ENCODE measurements at places on chromosomes 2 and 18.

- no peak for DNase-seq
These were observed 8.5 kb upstream of the UNC80 start for GRCh38 chr2:209763106-209763505.

DNA sequence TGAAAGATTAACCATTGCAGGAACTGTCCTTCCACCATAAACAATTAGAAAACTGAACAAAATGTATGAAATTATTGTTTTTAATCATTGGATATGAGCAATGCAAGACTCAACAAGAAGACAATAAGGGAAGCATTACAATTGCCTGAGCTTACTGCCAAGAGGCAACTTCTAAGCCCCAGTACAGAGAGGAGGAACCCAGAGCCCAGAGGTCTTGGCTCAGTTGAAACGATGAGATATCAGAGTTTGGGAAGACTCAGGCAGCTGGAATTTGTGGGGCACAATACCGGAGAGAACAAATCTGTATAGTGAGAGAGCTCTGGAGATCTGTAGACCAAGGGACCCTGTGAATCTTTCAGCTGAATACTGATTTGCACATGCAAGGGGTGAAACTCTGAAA is 80.6 kb upstream of the ZFP36L2 start:
- DNase-seq: no peak

- DNase-seq: peak; percentile 56
These were observed 17.0 kb upstream of the CD8A start for GRCh38 chr2:86807468-86808275.

GRCh38 chr18:76823161-76823538 is 793 bp downstream of the ZNF236 start:
- no peak for DNase-seq

- no peak for DNase-seq
These were observed 32.6 kb downstream of the SRSF7 start for GRCh38 chr2:38718601-38719000.

GRCh38 chr2:6074089-6074643 is 382.0 kb downstream of the SOX11 start:
- no peak for DNase-seq

GRCh38 chr2:225911019-225911418 is 511.5 kb downstream of the NYAP2 start:
- DNase-seq: peak; percentile 20

- no peak for DNase-seq
These were observed 79.2 kb downstream of the BIN1 start for GRCh38 chr2:127027715-127028114.

DNA sequence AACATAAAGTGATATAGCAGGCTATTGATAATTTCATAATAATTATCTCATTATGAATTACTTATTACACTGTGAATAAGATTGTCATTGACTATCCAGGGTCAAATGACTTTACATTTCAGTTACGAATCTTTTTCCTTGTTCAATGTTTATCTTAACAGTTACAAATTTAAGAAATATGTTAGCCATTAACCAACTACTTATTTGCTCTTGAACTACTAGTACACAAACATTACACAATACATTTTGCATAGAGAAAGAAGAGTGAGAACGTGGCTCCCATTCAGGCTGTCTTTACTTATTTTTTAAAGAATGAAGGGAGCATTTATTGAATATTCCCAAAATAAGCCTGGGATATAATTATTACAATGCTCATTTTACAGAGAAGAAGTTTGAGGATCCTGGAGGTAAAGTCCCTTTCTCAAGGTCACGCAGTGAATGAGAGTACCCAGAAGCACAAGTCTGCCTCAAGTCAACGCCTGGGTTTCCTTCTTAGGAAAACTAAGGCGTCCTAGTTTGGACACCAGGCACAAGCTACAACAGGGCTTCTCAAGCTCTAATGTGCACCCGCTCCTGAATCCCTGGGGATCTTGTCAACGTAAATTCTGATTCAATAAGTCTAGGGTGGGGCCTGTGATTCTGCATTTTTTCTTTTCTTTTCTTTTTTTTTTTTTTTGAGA is 164.2 kb downstream of the FIGN start:
- DNase-seq: no peak

DNA sequence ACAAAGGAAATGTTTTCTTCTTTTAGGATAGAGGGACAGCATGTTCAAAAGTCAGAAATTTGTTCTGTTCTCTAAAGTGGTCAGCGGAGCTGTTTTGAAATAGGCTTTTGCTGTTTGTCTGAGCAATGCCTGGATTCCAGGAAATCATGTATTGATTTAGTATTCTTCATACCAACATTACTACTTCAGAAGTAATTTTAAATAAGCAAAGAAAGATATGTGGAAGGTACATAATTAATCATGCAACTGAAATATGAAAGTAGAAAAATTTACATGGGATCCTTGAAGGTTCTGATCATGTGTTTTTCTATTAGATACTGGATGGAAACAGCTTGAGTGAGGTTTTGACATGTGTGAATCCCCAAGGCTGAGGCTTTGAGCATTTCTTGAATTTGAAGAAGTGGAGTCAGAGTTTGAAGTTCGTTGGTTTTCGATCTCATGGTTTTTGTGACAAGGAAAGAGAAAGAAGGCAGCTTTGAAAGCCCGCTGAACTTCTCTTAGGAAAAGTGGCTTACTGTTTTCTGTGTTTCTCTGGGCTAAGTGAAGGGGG is 220.0 kb downstream of the LDLRAD4 start:
- DNase-seq: no peak

GRCh38 chr18:50679656-50680055 is 119.8 kb downstream of the MAPK4 start:
- DNase-seq: no peak

- no peak for DNase-seq
These were observed at the start of gene NEB for GRCh38 chr2:151733771-151734672. NEB (minus strand) TSS chr2:151734476; CDS start chr2:151733156, 1,320 bp downstream.

DNA sequence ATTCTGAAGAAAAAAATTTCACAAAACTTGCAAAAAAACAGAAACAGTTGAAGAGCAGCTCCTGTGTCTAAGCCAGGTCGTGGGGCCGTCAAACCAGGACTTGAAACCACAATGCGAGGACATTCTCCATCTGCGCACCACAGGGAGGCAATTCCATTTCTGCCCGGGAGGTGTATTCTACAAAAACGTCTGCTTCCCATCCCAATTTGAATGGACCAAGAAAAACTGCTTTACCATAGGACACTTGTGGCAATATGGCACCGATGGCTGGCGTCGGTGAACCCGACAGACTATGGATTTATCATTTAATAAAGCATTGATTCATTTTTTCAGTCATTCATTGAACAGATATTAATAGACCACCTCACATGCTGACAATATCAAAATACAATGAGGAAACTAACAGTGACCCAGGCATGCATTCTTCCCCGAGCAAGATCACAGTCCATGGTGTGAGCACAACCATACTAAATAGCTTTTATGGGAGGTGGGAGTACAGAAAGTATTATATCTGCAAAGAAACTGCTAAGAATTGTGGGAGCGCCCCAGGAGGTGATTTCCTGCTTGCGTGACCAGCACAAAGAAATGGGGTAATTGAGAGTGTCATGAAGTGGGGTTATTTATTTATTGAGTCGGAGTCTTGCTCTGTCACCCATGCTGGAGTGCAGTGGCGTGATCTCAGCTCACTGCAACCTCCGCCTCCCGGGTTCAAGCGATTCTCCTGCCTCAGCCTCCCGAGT is 10.5 kb upstream of the ZAP70 start:
- no peak for DNase-seq

DNA sequence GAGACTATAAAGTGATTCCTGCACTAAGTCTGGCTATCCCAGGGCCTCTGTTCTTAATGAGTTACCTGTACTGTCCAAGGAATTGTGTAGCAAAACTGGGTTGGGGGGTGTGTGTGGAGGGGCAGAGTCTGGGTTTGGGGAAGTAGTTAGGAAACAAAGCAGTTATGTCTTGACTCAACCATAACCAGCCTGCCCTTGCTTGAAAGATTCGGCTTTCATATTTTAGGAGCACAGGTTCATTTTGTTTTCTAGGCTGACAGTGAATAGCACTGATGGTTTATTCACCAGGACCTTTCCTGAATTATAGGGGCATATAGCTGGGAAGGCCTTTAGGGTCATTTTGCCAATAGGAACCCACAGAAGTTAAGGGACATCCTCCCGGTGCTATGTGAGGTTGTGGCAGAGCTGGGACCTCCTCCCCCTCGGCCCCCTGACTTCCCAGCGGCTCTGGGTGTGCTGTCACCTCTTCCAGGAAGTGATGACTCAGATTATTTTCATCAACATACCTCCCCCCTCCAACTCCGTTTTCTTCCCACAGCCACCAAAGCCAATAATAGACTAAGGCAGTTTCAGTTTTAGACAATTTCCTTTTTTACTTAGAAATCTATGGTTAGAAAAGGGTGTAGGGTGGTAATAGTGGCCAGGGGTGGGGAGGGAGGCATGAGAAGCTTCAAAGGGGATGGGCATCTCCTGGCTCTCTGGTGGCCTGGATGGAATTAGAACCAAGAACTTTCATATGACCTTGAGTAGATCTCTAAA is 44.8 kb downstream of the SETBP1 start:
- peak; percentile 76 for DNase-seq

GRCh38 chr2:146597291-146597690 is 1247.5 kb upstream of the ACVR2A start:
- DNase-seq: no peak

GRCh38 chr18:65942854-65943253 is 192.0 kb downstream of the CDH7 start:
- DNase-seq: no peak

- no peak for DNase-seq
These were observed 1.9 kb downstream of the ZDBF2 start for GRCh38 chr2:206276169-206276942.

GRCh38 chr18:71125581-71125980 is 836.7 kb downstream of the SOCS6 start:
- no peak for DNase-seq

GRCh38 chr2:213246497-213247281 is 37.6 kb upstream of the SPAG16 start:
- peak; percentile 68 for DNase-seq

DNA sequence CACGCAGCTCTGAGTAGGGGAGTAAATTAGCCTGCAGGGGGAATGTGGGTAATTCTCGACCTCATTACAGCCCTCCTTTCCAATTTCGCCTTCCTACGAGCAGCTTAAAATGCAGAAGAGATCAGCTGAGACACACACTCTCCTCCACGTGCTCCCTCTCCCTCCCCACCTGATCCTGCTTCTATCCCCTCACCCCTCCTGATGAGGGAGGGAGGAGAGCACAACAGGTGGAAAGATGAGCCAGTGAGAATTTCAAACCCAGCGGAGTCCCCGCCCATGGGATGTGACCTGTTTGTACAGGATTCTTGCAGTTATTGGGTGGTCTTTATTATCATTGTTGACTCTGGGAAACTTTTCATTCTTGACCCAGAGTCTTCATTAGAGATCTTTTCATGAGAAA is 35.5 kb downstream of the DDX18 start:
- DNase-seq: no peak

DNA sequence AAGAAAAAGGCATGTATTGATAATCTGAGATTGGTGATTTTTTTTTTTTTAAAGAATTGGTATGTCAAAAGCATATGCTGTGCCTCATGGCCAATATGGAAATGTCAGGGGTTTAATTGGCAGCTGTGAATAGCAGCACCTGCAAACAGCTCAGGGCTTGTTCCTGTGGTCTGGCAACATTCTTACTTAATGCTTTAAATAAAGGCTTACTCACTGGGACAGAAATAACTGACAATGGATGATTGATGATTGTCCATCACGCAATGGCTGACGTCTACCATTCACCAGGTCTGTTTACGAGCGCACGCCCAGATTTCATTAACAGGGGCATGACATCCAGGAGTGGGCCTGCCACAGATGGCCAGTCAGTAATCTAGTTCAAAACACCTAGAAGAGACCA is 66.7 kb downstream of the ETAA1 start:
- peak; percentile 85 for DNase-seq

- no peak for DNase-seq
These were observed 47.8 kb downstream of the CAPN13 start for GRCh38 chr2:30759481-30759880.

DNA sequence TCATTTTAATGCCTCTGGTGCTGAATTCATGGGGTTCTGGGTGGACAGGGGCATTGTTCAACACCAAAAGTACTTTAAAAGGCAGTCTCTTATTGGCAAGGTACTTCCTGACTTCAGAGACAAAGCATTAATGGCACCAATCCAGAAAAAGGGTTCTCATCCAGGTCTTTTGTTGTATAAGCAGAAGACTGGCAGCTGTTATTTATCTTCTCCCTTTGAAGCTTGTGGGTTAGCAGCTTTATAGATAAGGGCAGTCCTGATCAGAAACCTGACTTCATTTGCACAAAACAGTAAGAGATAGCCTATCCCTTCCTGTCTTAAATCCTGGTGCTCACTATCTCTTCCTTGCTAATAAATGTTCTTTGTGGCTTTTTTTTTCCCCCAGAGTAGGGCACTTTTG is 68.8 kb downstream of the VPS54 start:
- no peak for DNase-seq

DNA sequence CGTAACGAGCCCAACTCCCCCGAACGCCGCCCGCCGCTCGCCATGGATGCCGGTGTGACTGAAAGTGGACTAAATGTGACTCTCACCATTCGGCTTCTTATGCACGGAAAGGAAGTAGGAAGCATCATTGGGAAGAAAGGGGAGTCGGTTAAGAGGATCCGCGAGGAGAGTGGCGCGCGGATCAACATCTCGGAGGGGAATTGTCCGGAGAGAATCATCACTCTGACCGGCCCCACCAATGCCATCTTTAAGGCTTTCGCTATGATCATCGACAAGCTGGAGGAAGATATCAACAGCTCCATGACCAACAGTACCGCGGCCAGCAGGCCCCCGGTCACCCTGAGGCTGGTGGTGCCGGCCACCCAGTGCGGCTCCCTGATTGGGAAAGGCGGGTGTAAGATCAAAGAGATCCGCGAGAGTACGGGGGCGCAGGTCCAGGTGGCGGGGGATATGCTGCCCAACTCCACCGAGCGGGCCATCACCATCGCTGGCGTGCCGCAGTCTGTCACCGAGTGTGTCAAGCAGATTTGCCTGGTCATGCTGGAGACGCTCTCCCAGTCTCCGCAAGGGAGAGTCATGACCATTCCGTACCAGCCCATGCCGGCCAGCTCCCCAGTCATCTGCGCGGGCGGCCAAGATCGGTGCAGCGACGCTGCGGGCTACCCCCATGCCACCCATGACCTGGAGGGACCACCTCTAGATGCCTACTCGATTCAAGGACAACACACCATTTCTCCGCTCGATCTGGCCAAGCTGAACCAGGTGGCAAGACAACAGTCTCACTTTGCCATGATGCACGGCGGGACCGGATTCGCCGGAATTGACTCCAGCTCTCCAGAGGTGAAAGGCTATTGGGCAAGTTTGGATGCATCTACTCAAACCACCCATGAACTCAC is 673 bp downstream of the PCBP1 start:
- DNase-seq: peak; percentile 76

- no peak for DNase-seq
These were observed 15.3 kb downstream of the YPEL5 start for GRCh38 chr2:30161929-30162706.

All from astrocyte of the hippocampus (primary cell).